Dermis blood vessel endothelial cell (primary cell): ENCODE measurements at places on chromosomes 13 and 19. TPM values are rescaled to one million over a fixed set of nuclear protein-coding genes. Genes with fewer than 3 reads are reported as not detected.

GRCh38 chr13:25707726-25708125 lies 336.0 kb downstream of the ATP8A2 start:
- no peak for DNase-seq

GRCh38 chr19:18768997-18769891 lies 21.9 kb downstream of the COMP start:
- no peak for DNase-seq

- no peak for DNase-seq
Measured at GRCh38 chr13:107907065-107907805, 308.1 kb downstream of the LIG4 start.

DNA sequence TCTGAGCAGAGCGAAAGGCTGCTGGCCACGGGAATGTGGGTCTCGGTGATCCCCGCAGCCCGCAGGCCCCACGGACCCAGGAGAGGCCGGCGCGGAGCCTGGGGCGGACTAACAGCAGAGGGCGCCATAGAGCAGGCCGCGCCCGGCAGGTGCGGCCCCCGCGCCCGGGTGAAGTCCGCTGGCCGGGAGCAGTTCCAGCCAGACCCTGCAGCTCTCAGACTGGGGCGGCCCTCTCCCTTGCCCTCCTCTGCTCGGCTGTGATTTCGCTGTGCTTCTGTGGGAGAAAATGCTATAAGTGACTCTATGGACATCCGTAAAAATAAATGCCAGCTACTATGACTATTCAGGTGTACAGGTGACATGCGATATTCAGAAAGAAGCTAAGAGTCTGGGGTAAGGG lies 37.7 kb downstream of the GSX1 start:
- peak; percentile 67 for DNase-seq

GRCh38 chr13:75222031-75222430 lies 259.9 kb downstream of the TBC1D4 start:
- no peak for DNase-seq

GRCh38 chr19:18437491-18438330 lies at the start of gene ISYNA1:
ISYNA1 (minus strand) TSS chr19:18438133; CDS start chr19:18437979, 154 bp downstream.
- DNase-seq, result peak; percentile 59

GRCh38 chr19:35347171-35347929 lies at the start of gene FFAR1:
FFAR1 (plus strand) TSS chr19:35347902; CDS start chr19:35351552, 3,650 bp downstream.
- DNase-seq, result no peak

DNA sequence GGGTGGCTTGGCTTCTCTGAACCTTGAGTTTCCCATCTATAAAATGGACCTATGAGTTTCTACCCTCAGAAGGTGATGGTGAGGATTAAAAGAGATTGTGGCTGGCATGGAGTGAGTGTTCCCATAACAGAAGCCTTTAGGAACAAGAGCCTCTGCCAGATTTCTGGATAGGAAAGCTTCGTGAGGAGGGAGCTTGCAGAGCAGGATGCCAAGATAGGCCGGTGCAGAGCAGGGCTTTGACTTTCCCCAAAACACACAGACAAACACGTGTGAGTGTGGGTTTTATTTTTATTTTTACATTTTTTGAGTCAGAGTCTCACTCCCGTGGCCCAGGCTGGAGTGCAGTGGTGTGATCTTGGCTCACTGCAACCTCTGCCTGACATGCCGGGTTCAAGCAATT lies 3.7 kb upstream of the CNN1 start:
- DNase-seq, result no peak

DNA sequence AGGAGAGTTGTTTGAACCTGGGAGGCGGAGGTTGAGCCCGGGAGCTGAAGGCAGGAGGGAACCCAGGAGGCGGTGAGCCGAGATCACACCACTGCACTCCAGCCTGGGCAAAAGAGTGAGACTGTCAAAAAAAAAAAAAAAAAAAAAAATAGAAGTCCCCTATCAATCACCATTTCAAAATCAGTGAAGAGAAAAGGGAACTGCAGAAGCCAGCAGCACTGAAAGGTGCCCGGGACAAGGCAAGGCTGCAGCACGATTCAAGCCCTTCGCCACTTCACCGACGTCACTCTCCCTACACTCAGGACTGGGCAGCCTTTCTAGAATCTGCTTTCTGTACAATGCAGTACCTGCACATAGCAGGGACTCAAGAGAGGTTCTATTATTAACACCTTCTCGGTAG lies 21.9 kb upstream of the USP12 start:
- no peak for DNase-seq

GRCh38 chr19:16003391-16003790 lies 54.6 kb downstream of the OR10H4 start:
- DNase-seq, result no peak

GRCh38 chr13:96629331-96629730 lies 364.9 kb downstream of the OXGR1 start:
- no peak for DNase-seq

DNA sequence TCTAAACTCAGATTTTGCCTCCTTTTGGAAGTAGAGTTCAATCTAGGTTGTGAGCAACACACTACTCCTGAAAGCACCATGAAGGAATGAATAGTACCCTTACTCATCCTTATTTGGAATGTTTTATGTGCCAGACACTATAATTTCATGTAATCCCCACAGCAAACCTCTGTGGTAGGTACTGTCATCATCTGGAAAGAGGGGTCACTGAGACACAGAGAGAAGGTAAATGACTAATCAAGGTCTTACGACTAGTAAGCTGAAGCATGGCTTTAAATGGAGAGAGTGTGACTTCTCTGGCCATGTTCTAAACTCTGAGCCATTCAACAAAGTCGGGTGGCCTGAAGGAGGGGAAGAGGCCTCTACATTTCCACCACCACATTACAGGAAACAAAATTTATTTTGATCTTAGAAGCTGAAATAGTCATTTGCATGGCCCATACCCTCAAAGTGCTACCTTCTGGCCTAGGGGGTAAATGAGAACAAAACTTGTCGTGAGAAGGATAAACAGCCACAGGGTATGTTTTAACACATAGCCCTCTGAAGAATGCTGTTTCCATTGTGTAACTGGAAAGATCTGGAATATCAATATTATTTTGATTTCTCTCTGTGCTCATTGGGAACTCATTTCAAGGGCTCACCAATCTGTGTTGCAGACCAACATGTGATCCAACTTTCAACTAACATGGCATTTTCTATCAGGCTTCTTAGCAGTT lies 180.8 kb upstream of the RFC3 start:
- no peak for DNase-seq

- no peak for DNase-seq
Measured at GRCh38 chr19:33054623-33055022, 10.1 kb downstream of the RHPN2 start.

GRCh38 chr13:113573065-113573464 lies 11.5 kb upstream of the TFDP1 start:
- DNase-seq, result no peak

GRCh38 chr13:84683448-84683847 lies 801.2 kb upstream of the SLITRK1 start:
- no peak for DNase-seq

DNA sequence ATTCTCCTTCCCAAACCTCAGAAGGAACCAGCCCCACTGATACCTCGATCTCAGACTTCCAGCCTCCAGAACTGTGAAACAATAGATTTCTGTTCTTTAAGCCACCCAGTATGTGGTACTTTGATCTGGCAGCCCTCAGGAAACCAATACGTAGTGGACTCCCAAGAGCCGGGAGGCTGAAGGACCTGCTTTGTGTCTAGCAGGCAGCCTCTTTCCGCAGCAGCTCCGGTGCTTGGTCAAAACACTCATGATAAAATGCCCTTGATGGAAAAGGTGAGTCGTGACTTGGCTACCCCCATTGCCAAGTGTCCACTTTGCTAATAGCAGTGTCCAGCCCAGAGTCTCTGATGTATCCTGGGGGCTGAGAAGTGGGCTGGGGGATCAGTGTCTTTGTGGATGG lies 158.8 kb upstream of the TMTC4 start:
- DNase-seq, result no peak

GRCh38 chr19:53388904-53389303 lies 6.0 kb upstream of the ZNF765 start:
- no peak for DNase-seq

- DNase-seq, result no peak
Measured at GRCh38 chr19:296476-297225, 5.4 kb upstream of the PLPP2 start.

DNA sequence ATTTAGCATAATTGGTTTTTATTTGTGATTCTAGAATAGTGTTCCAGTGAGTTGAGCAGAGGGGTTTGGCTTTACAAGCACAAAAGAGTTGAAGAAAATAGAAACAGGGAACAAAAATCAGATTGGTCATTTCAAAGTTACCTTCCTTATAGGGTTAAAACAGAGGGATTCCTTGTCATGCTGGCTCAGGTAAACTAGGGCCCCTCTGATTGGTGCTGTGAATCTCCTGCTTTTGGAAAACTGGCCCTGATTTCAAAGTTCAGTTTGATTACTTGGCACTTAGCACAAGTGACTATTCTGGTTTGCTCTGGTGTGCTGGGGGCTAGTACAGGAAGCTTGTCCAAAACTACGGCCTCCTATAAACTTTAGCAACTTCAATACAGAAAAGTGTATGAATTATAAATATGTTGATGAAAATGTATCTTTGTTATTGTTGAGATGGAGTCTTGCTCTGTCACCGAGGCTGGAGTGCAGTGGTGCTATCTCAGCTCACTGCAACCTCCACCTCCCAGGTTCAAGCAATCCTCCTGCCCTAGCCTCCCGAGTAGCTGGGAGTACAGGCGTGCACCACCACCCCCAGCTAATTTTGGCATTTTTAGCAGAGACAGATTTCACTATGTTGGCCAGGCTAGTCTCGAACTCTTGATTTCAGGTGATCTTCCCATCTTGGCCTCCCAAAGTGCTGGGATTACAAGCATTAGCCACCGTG lies 1.9 kb upstream of the MRPS31 start:
- no peak for DNase-seq

The ZNF837 gene
- total RNA-seq, result 3.5 and 4.1 TPM in 2 replicates

The ZNF225 gene
- total RNA-seq, result 5.3 and 8.5 TPM in 2 replicates

The HPN gene
- total RNA-seq, result 0.09 and 0.17 TPM in 2 replicates
